Muscle of arm (tissue), 14 donors: ENCODE measurements at places on chromosomes 5 and 9. TPM values are rescaled to one million over a fixed set of nuclear protein-coding genes. Genes with fewer than 3 reads are reported as not detected.

The WDR38 gene
- not detected for polyA plus RNA-seq

The C5 gene
- 9.1 TPM for polyA plus RNA-seq

The LPAR1 gene
- polyA plus RNA-seq: 43.2 TPM

The DDX4 gene
- not detected for polyA plus RNA-seq

GRCh38 chr9:31520301-31521085, 864.0 kb upstream of the ACO1 start:
- no peak for DNase-seq

- no peak for DNase-seq
Measured at GRCh38 chr5:16574789-16575721, 41.7 kb downstream of the RETREG1 start.

GRCh38 chr5:36734422-36734821, 128.0 kb downstream of the SLC1A3 start:
- peak; percentile 32 for DNase-seq

DNA sequence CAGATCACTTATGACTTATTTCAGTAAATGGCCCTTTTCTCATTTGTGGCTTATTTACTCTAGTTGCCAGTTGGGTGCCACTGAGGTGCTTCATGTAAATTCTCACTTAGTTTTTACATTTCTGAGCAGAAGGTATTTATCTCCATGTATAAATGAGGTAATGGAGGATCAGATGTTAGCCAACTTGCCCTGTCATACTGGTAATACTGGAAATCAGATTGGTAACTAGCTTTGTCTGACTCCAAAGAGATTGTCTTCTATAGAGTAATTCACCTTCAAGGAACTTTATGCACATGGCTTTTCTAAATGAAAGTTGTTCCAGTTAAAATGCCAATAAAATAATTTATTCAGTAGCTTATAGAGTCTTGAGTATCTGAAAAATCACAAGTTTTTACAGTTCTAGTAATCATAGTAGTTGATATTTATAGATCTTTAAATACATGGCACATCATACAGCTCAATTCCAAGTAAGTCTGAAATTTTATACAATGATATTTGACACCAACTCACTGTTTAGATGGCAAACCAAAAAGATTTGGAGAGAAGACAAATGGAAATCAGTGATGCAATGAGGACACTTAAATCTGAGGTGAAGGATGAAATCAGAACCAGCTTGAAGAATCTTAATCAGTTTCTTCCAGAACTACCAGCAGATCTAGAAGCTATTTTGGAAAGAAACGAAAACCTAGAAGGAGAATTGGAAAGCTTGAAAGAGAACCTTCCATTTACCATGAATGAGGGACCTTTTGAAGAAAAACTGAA, 28.8 kb downstream of the RAB14 start:
- no peak for DNase-seq

DNA sequence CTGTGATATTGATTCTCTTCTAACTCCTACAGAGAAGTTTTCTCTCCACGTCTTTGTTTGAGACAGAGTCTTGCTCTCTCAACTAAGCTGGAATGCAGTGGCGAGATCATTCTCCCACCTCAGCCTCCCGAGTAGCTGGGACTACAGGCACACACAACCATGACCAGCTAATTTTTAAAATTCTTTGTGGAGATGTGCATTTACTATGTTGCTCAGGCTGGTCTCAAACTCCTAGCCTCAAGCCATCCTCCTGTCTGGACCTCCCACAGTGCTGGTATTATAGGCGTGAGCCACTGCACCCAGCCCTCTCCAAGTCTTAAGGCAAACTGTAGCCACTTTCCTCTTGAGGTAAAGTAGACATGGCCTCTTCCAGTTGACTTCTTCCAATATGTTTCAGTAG, 72.2 kb downstream of the SNX18 start:
- no peak for DNase-seq

DNA sequence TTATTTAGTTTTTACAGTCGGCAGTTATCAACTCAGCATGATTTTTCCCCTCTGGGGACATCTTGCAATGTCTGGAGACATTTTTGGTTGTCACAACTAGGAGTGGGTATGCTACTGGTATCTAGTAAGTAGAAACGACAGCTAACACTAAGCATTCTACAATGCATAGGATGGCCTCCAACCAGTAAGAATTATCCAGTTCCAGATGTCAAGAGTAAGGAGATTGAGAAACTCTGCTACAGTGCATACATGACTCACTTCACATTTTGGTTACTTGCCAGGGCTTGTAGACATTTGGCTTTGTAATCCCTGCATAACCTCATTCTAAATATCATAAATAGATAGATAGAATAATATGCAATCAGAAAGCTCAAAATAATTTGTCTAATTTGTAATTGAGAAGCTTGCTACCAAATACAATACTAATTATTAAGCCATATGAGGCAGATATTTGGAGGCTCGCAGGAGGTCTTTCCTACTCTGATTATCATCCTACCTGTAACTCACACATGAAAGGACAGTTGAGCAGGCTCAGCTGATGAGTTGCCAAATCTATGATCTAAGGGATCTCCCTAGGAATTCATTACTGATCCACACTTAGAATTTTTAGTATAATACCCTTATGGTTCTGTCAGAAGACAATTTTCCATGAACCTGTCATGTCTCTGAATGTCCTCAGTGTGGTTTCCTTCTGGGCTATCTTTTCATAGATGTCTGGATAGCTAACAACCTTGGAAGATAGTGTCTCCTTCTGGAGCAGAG, 346.9 kb upstream of the TLE4 start:
- DNase-seq: no peak
